ELR (cell line): ENCODE measurements at places on chromosomes 7 and 10.

DNA sequence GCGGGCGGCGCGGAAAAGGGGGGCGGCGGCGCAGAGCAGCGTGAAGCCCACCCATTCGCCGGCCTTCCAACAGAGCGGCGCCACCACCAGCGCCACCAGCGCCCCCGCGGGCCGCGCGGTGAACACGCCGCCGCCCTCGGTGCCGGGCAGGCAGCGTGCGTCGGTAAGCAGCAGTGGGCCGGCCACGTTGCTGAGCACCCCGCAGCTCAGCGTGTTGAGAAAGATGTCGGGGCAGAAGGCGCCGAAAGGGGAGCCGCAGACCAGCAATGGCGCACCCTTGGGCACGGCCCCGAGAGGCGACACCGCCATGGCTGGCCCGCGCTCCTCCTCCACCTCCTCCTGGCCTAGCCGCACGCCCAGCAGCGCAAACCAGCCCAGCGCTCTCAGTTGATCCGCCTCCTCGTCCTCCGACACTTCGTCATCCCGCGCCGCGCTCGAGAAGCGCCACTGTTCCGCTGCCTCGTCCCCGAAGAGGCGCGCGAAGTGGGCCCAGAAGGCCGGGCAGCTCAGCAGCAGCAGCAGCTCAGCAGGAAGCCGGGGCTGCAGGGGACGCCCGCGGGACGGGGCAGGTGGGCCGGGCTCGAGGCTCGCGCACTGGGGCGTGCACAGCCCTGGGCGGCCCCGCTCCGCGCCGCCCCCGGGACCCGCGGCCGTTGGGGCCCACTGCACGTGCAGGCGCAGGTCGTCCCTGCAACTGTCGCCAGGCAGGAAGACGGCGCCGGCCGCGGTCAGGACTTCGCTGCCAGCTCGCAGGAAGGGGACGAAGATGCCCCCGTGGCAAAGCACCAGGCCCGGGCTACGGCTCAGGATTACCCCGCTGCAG, 623 bp downstream of the TYSND1 start:
- peak; percentile 80 for DNase-seq

- peak; percentile 57 for DNase-seq
These were observed 28.4 kb upstream of the RET start for GRCh38 chr10:43048301-43049051.

GRCh38 chr7:21336743-21337142, 91.1 kb upstream of the SP4 start:
- no peak for DNase-seq

DNA sequence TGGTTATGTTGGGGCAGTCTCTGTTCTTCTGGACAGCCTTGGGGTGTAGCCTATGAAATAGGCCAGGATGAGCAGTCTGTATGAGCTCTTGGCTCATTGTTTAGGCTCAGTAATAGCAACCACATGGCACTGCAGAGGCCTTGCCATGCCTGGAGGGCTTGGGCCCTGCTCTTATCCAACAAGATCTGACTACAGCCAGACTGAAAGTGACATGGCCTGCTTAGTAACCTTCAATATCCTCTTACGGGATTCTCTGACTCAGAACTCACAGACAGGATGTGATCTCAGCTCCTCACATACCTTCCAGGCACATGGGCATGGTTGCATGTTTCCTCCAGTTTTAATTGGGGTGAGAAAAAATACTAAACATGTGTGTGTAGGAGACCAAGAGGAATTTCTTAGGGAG, 289.3 kb downstream of the PTEN start:
- DNase-seq: peak; percentile 99

GRCh38 chr7:111640416-111640815, 78.1 kb upstream of the IMMP2L start:
- DNase-seq: no peak

GRCh38 chr7:156025675-156026074, 213.4 kb upstream of the SHH start:
- no peak for DNase-seq

DNA sequence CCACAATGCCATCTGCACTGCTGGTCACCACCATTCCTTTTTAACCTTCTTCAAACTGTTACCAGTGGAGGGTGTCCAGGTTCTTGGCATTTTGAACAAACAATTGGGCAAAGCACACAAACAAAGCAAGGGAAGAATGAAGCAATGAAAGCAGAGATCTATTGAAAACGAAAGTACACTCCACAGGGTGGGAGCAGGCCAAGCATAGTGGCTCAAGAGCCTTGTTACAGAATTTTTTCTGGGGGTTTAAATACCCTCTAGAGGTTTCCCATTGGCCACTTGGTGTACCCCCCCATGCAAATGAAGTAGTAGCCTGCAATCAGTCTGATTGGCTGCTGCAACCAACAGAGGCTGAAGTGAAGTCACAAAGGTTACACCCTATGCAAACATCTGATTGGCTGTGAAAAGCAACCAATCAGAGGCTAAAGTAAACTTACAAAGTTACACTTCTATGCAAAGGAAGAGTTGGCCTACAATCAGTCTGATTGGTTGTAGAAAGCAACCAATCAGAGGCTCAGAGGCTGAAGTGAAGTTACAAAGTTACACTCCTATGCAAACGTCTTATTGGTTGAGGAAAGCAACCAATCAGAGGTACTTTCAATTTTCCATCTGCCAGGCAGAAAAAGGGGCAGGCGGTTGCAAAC, 103.2 kb upstream of the WAC start:
- peak; percentile 28 for DNase-seq

GRCh38 chr7:156881679-156882078, 11.3 kb downstream of the LMBR1 start:
- no peak for DNase-seq

DNA sequence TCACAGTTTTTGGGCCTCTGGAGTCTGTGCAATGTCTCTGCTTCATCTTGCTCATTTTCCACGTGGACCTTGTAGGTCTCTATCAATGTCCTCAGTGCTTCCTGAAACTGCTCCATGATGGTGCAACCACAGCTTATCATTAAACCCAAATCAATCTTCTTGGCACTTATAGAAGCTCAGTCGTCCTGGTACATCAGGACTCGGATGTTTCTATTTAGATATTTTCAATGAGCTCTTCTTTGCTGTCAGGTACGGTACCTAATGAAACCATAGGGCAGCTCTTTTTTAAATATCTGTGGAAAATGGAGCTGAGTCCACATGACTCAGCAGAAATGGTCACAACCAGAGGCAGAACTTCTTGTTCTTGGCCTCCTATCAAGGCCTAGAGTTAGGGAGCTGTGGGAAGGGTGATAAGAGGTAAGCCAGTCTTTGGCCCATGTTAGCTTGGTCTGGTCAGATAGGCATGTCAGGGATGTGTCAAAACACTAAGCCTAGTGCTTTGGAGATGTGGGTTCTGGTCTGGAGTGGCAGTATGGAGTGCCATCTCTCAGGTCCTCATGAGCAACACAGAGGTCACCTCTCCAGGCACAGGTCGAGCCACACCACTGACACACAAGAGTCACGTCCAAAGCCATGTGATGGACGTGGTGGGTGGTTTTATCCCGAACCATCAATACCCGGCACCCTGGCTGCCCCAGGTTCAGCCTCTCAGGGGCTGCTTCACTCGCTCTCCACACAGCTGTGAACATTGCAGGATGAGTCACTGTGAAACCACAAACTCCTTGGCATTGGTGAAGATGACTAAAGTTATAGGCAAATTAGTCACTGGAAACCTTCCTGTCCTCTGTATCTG, 87.0 kb downstream of the TBXAS1 start:
- peak; percentile 97 for DNase-seq

DNA sequence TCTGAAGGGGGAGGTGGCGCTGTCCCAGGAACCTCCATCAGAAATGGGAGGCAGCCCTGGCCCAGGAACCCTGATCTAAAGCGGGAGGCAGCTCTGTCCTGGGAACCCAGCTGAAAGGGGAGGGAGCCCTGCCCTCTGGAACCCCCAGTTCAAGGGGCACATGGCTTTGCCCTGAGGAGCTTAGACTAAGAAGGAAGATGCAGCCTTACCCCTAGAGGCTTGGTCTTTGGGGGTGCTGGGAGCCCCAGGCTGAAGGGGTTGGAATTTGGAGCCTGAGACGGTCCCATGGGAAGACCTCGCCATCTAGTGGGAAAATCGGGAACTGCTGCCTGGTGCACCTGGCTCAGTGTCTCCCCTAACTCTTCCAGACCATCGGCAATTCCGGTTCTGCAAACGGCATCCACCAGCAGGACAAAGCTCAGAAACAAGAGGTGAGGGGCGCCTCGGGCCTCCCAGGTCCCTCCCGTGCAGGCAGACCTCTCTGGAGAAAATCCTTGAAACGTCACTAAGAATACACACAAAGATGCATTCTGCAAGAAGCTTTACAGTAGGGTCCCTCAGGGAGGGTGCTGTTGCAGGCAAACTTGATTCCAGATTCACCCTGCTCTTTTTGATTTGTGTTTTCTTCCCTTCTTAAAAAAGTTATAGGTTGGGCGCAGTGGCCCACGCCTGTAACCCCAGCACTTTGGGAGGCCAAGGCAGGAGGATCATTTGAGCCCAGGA, 52.4 kb upstream of the GTF2IRD1 start:
- peak; percentile 72 for DNase-seq

- no peak for DNase-seq
These were observed 296.0 kb upstream of the SP4 start for GRCh38 chr7:21131897-21132296.

DNA sequence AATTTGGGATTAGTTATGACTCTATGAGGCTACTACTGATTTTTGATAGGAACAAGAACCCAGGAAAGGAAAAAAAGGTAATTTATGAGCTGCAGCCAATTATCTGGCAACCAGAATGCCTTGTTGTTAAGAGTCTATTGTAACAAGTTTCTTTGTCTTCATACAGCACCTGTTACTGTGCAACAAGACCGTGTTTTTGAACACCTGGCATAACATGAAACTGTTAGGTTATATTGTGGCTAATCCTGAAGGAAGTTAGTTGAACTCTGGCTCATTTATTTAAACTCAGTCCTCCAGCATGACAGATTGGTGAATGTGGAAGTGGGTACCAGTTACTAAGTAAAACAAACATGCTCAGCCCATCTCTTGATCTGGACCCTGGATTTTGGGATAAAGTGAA, 33.0 kb downstream of the RALA start:
- no peak for DNase-seq

DNA sequence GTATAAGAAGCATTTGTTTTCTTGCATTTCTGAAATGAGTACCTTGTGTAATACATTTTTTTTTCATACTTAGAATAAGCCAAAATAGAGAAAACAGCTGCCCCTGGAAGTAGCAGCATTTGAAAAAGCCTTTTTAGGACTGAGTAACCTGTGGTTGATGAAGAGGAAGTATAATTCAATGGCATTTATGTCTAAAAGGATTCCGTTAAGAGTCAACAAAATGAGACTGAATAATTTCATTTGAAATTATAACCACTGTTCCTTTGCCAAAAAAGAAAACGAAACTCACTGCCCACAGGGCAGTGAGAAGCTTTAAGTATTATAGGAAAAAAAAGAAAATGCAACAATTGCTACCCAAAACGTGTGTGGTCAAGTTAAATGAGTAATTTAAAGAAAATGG, 705.6 kb upstream of the PHF14 start:
- no peak for DNase-seq

DNA sequence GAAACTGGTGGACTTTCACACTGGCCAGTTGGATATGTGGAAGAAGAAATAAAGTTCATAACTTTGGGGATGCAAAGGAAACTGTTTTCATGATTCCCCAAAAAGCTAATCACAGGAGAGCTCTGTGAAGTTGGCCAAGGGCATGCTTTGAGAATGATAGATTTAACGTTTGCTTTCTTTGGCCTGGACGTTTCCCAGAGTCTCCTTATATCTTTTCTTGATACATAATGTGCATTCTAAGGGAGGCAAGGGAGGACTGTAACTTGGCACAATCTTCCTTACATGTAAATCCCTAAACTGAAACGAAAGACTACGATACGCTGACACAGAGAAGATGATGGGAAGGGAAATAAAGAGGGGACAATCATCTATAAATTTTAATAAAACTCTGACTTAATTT, 176.5 kb upstream of the INHBA start:
- no peak for DNase-seq

- DNase-seq: peak; percentile 67
These were observed 86.1 kb upstream of the IGFBP3 start for GRCh38 chr7:46007194-46007593.

- DNase-seq: no peak
These were observed 44.9 kb upstream of the KCNMA1 start for GRCh38 chr10:77682393-77683087.

GRCh38 chr10:132981746-132982145, 39.4 kb upstream of the CFAP46 start:
- DNase-seq: no peak

DNA sequence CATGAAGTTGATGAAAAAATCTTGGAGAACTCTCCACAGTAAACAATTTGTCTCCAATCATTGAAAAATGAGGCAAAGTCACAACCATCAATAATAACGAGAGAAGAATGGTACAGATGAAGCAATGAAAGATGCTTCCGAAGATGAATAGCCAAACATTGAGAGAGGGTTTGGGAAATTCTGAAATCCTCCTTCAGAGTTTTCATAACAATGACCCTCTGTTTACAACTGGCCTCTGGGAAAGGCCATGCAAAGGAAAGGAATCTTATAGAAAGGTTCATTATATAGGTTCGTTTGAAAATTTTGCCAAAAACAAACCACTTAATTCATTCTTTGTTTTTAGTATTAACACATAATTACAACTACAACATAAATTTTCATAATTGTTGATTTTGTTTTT, 166.5 kb downstream of the ABCA13 start:
- no peak for DNase-seq

DNA sequence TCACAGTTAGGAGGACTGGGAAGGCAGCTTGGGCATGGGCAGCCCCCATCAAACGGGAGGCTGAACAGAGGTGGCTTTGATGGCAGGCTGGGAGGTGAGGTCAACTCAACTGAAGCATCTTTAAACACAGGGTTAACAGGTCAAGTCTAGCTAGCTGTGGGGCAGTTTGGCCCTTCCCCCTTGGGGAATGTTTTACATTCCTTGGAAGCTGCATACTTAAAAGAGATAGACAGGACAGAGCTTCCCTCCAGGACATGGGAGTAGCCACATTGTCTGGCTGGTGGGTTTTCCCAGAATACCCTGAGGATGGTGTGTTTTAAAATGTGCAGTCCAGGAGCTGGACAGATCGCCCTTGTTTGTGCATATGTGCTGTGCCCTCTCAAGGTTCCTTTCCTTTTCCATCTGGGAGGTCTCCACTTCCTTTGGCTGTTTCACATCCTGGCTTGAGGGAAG, 6.8 kb upstream of the RASSF4 start:
- no peak for DNase-seq

DNA sequence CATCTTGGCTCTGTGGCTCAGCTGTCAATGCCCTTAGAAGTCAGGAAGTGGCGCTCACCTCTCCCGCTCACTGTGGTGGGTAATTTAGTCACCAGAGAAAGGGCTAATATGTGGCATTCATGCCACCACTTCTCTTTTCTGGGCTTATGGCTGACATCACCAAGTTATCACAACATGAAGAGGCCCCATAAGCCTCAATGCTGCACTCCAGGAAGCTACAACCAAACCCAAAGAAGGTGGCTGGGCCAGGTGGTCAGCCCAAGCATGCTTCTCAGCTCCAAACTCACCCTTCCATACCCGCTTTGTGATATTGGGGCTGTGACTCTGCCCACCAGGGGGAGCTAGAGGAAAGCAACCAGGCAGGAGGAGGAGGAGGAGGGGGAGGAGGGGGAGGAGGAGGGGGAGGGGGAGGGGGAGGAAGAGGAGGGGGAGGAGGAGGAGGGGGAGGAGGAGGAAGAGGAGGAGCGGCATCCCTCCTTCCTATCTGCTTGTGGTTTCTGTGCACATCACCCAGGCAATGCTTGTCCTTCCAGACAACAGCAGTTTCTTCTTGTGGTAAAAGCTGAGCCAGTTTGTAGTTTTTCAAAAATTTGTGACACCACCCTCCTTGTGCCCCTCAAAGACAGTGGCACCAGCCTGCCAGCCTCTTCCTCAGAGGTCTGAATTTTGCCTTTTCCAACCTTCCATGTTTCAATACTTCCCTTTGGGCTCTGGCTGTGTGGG, 42.1 kb downstream of the CYP26A1 start:
- DNase-seq: peak; percentile 71
